ENCODE measurements at places on chromosomes 7 and 10.
A peak's percentile ranks its signal among the peaks of the same experiment; 100 is the strongest.

DNA sequence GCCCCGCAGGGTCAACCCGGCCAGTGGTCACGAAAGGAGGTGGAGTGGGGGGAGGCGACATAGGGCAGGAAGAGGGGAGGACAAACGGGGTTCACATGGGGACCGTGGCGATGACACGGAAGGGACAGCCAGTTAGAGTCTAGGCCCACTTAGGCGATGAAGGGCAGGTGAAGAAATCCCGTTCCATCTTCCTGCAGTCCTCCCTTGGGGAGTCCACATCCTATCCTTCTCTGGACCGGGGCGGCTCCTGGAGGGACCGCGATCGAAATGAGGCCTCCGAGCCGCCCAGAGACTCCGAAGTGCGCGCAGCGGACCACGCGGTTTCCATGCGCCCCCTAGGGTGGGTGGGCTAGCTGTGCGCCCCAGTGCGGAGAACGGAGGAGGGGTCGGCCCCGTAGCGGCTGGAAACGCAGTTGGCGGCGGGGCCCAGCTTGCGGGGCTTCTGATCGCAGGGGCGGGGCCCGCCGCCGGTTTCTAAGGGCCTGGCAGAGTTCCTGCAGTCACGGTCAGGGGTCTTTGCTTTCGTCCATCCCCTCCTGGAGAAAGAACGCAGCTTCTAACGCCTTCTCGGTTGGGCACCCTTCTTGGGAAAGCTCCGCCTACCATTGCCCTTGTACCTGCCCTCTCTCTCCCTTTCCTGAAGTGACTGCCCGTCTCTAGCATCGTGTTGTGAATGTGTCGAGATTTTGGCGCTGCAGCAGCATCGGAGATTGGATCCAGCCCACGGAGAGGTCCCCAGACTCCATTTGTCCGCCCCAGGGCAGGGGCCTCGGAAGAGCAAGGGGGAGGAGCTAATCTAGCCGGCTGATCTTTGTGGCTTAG is 17.9 kb upstream of the TMEM225B start:
- DNase-seq, result peak; percentile 45

DNA sequence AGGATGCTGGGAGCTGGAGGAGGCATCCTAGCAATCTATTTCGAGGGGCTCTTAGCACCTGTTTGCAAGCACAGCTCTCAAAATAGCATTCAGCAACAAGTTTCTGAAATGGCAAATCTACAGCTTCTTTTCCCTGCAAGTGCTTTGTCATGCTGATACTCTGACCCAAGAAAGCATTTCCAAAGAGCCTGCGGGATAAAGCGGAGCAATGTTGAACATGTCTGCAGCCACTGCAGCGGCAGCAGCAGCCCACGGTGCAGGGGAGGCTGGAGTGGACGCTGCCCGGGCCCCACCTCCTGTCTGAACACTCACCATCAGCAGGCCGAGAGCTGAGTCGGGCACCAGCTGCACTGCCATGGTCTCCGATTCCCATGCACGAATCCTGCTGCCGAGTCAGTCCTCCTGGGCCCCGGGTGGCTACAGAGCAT is 964 bp downstream of the FRMD4A start:
- no peak for DNase-seq

GRCh38 chr10:32388258-32389027 is 41.5 kb upstream of the EPC1 start:
- no peak for DNase-seq

GRCh38 chr10:19096501-19097073 is 48.0 kb downstream of the MALRD1 start:
- DNase-seq, result no peak

DNA sequence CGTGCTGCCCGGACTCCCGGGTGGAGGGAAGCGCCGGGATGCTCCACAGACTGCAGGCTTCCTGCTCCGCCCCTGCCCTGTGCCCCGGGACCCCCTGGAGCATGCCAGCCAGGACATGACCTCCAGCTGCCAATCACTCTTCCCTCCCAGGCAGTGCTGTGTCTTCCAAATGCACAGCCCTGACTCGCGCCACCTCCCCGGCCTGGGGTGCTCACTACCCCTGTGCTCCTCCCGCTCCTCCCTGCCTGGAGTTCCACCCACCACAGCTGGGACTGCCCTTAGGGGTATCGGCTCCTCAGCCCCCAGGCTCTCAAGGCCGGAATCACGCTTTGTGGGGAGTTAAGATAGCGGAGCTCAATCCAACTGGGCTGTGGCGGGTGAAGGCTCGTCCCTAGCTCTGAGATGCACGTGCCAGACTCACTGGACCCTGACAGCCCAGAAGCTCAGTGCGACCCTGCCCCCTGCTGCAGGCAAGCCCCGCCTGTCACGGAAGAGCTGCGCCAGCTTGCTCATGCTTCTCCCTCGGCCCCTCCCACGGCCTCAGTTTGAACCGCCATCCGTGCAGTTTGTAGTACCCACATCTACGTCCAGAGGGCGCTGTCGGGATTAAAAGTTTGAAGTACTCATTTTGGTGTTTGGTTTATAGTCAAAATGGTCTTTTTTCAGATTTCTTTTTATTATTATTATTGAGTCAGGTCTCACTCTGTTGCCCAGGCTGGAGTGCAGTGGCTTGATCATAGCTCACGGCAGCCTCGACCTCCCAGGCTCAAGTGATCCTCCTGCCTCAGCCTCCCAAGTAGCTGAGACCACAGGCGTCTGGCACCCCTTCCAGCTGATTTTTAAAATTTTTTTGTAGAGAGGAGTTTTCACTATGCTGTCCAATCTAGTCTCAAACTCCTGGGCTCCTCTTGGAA is 142.5 kb upstream of the TCERG1L start:
- DNase-seq, result peak; percentile 20

DNA sequence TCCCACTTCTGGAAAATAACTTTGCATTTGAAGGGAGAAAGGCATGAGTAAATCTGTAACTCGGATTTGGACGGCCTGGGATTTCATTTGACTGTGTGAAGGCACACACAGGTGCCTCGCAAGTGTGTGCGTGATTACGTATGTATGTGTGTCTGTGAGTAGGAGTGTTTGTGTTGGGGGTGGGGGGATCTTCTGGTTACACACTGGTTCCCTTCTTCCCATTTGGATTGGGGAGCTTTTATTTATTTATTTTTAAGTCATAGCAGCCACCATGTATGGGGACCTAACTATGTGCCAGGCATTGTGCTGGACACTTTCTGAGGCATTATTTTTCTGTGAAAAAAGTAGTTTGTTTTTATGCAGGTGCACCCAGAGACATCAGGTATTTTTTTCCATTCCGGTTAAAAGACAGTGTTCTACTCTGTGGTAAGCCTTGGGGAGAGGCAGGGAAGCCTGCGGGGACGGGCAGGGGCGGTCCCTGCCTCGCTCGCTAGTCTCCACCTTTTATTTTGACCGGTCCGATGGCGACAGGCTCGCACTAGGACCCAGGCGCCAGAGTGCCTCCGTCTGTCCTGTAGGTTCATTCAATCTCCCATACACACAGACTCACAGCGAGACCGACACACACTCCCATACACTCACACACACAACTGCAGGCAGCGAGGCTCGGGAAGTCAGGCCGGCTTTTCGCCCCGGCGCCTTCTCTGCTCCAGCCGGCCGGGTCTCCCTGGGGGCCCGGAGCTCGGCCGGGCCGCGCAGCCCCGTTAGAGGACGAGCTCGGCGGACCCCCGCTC is at the start of gene MXI1:
Gene MXI1, plus strand, starts transcription at position 595 of the 794 bp plus-strand sequence. CDS start 204 bp downstream, outside the sequence.
- DNase-seq, result no peak

GRCh38 chr10:74314166-74314565 is 163.1 kb downstream of the ADK start:
- DNase-seq, result no peak

GRCh38 chr10:63267414-63268148 is 134.5 kb downstream of the NRBF2 start:
- DNase-seq, result no peak

DNA sequence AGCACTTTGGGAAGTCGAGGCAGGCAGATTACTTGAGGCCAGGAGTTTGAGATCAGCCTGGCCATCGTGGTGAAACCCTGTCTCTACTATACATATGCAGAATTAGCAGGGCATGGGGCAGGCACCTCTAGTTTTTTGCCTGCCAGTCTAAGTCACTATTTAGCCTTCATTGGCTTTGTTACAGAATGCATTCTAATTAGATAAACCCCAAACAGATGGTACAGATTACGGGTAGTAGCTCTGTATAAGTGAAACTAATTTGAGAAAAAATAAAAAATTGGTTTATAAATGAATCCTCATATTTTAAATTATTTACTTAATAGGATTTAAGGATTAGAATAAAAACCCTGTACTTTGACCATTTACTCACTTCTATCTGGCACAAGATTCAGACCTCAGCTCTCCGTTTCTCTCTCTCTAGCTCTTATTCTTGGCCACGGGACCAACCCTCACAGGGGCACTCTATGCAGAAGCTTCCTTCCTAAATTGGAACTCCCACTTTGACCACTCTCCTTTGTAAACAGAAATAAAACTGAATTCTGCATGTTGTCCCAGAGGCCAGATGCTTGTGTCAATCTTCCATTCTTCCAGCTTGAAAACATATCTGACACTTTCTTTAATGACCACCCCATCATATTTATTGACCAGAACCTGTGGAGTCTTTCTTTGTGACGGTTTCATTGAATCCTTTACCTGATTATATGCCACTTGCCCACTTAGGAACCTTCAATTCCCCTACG is 26.8 kb downstream of the BET1 start:
- no peak for DNase-seq

GRCh38 chr7:128167042-128167701 is 73.9 kb upstream of the LEP start:
- no peak for DNase-seq

- DNase-seq, result no peak
These were observed 92.0 kb upstream of the GPR26 start for GRCh38 chr10:123574109-123574698.

- DNase-seq, result no peak
These were observed 26.2 kb downstream of the MINDY4 start for GRCh38 chr7:30797176-30798040.

GRCh38 chr10:102504179-102504975 is 605 bp downstream of the SUFU start:
- DNase-seq, result no peak

- DNase-seq, result no peak
These were observed 32.8 kb downstream of the SLC16A12 start for GRCh38 chr10:89502549-89502948.

- no peak for DNase-seq
These were observed 6.9 kb downstream of the FRAT2 start for GRCh38 chr10:97327348-97328294.

DNA sequence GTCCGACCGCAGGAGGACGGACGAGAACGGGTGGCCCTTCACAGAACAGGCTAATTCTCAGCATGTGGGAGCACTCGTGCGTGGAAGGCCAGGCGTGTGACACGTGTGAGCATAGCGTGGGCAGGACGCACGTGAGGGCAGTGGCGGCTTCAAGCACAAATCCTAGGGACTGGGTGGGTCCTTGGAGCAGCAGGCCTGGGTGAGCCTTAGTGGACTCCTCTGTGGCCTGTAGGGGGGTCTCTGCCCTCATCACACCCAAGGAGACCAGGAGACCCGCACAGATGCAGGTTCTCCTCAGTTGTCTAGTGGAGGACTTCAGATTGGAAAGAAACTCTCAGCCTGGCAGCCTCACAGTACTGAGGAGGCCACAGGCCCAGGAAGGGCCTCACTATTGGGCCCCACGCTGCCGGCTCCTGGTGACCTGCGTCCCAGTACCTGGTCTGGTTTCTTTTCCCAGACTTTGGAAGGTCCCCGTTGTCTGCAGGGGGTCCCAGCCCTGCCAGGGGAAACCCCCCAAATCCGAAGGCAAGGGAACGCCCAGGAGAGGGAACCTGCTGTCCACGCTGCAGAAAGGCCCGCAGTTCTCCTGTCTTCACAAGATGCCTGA is 49.1 kb upstream of the FAM20C start:
- no peak for DNase-seq

GRCh38 chr7:74025146-74025545 is 2.8 kb upstream of the ELN start:
- DNase-seq, result no peak

DNA sequence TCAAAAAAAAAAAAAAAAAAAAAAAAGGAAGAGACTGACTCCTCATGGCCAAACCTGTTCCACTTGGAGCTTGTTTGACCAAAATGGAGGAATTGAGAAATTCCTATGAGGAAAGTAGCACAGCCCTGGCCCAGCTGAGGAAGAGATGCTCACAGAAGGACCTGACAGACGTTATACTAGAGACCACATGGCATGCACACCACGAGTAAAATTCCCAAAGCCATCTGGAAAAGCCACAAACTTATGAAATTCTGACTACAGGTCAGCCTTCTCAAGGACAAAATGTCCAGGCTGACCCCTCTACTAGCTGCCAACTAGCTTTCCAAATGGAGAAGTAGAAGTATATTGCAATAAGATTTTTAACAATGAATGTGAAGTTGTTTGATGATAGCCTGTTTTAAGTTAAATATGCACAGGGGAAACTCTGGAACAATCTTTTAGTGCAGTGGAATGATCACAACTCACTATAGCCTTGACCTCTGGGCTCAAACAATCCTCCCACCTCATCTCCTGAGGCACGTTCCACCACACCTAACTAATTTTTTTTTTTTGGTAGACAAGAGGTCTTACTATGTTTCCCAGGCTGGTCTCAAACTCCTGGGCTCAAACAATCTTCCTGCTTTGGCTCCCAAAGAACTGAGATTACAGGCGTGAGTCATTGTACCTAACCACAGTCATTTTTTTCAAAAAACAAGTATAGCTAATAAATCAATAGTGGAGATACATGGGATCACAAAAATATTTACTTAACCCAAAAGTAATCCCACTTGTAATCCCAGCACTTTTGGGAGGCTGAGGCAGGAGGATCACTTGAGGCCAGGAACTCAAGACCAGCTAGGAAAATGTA is 75.7 kb downstream of the AKR1D1 start:
- no peak for DNase-seq

DNA sequence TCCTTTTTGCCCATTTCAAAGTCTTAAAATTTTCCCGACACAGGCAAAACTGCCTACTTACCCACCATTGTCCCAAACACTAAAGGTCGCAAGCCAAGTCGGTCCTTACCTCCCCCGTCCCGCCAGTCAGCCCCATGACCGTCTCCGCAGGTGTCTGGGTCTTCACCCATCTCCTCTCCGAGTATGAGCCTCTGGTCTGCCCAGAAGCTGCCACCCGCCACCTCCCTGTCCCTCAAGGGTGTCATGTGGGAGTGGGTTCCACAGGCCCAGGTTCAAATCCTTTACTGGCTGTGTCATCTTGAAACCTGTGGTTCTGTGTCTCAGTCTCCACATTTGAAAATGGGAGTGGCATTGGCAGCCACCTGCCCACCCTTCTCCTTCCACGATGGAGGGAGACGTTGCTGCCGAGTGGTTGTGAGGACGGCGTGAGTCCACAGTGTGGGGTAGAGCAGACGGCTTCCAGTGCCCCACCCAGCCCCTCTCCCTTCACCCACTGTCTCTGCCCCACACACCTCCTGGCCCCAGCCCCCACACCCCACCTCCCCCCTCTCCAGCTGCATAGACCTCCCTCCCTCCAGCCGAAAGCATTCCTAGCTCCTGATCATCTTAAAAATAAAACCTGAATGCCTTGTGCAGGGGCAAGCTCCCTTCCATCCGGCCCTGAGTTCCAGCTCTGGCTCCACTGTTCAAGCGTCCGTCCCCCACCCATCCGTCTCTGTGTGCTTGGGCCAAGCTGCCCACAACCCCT is 35.3 kb downstream of the FOXL3 start:
- DNase-seq, result no peak

- no peak for DNase-seq
These were observed 23.9 kb upstream of the AGFG2 start for GRCh38 chr7:100515072-100515532.

GRCh38 chr7:149666360-149666945 is 106.9 kb downstream of the ZNF467 start:
- DNase-seq, result no peak

GRCh38 chr10:7311218-7311849 is 99.5 kb downstream of the SFMBT2 start:
- DNase-seq, result no peak
